ENCODE measurements at places on chromosomes 13 and 19. TPM values are rescaled to one million over a fixed set of nuclear protein-coding genes. Genes with fewer than 3 reads are reported as not detected.

The ZNF350 gene
- polyA plus RNA-seq: 3.7 TPM

DNA sequence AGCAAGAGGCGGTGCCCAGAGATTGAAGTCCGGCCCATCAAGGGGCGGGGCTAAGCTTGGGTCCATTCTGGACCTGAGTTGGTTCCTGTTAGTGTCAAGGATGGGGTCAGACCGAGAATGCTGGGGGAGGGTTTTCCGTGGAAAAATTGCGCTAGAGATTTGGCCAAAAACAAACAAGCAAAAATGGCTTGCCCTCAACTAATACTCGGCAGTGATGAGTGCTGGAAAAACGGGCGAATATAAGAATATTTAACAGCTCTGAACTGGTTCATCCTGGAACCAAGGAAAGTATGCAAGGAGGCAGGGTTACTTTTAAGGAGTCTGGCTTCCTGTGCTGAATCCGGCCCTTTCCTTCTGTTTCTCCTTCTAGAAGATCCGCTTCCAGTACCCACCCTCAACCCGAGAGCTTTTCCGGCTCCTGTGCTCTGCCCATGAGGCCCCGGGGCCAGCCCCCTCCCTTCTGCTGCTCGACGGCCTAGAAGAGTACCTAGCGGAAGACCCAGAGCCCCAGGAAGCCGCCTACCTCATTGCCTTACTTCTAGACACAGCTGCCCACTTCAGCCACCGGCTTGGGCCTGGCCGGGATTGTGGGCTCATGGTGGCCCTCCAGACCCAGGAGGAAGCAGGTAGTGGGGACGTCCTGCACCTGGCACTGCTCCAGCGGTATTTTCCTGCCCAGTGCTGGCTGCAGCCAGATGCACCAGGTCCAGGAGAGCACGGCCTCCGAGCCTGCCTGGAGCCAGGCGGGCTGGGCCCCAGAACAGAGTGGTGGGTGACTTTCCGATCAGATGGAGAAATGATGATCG lies 880 bp downstream of the SWSAP1 start:
- DNase-seq: peak; percentile 75

DNA sequence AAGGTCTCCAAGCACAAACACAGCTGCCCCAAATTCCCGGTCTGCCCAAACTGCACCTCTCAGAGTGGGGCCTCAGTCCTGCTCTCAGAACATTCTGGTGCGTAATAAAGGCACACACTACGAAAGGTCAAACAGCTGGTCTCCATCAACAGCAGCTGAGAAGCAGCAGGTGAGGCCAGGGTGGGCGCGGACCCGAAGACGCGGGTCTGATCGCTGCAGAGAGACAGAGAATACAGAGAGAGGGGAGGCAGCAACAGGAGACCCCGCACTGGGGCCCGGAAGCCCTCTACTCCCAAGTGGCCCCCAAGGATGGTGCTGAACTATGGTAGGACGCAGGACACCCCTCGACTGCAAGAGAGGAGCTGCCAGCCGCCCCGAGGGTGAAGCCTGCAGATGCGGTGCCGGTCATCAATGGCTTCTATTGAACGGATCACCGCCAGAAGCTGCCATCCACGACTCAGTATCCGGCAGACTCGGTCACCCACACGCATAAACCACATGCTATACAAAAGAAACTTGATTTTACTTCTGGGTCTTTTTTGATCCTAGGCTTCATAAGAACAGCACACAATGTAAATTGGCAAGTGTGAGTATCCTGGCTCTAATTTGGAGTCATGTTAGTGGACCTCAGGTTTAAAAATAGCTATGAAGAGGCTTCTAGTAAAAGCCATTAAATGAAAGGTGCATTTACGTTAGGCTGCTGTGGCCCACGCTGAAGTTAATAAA lies 33.4 kb downstream of the STK24 start:
- no peak for DNase-seq

DNA sequence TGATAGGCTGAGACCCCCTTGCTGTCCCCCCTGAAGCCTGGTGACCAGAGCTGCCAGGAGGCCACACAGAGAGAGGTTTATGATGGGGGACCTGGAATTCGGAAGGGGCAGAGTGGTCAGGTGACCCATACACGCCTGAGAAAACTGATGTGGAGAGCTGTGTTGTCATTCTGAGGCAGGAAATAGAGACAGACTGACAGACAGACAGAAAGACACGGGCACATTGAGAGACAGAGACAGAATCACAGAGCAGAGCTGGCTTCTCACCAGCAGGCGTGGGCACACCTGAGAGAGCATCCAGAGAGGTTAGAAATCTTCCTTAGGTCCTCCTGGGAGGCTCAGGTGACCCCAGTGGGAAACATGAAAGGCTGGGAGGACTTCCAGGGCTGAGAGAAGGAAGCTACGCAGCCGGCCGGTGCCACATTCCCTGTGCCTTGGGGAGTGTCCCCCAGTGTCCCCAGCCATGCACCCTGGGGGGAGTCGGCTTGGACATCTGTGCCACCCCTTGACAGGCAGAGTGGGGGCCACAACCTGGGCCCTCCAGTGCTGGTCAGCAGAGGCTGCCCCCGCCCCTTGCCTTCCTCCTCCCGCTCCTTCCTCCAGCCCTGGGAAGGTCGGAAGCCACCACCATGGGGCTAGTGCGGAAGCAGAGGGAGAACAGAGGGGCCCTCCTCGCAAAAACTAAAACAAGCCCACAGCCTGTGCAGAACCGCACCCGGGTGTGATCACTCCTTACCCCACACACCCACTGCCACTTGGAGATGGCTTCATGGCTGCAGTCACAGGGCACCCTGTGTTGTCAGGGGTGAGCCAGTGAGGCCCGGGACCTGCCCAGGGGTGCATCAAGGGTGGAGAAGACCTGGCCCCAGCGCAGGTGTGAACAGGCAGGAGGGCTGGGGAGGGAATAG lies 2.2 kb downstream of the FFAR1 start:
- DNase-seq: no peak

The KANK3 gene
- polyA plus RNA-seq: 7.7 TPM

GRCh38 chr19:15136234-15136954 lies 29.2 kb downstream of the SYDE1 start:
- DNase-seq: no peak

DNA sequence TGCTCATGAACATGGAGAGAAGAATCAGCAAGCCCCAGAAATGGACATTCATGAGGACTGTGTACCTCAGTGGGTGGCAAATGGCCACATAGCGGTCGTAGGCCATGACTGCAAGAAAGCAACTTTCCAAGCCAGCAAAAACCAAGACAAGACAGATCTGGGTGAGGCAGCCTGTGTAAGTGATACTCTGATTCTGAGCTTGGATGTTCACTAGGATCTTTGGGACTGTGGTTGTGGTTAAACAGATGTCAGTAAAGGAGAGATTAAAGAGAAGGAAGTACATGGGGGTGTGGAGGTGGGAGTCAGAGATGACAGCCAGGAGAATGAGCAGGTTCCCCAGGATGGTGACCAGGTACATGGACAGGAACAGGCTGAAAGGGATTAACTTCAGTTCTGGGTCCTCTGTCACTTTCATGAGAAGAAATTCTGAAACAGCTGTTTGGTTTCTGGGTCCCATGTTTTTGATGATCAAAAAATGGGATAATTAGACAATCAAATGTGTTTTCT lies at the start of gene OR7G1:
Gene OR7G1 (minus strand): TSS at position 457 of the 507 bp plus-strand sequence. CDS start 0 bp downstream, at position 457.
- no peak for DNase-seq

The CCL25 gene
- not detected for polyA plus RNA-seq

The ZNF714 gene
- 1.2 TPM for polyA plus RNA-seq

GRCh38 chr13:83722443-83722842 lies 159.8 kb downstream of the SLITRK1 start:
- no peak for DNase-seq

DNA sequence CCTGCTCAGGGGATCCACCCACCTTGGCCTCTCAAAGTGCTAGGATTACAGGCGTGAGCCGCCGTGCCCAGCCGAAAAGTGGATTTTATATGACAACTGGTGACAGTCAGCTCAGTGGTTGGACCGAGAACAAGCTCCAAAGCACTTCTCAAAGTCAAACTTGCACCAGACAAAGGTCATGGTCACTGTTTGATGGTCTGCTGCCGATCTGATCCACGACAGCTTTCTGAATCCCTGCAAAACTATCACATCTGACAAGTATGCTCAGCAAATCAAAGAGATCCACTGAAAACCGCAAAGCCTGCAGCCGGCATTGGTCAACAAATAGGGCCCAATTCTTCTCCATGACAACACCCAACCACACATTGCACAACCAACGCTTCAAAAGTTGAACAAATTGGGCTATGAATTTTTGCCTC lies 21.6 kb upstream of the NAA16 start:
- no peak for DNase-seq

The JSRP1 gene
- 3.2 TPM for polyA plus RNA-seq

The ZNF578 gene
- polyA plus RNA-seq: 0.15 TPM

DNA sequence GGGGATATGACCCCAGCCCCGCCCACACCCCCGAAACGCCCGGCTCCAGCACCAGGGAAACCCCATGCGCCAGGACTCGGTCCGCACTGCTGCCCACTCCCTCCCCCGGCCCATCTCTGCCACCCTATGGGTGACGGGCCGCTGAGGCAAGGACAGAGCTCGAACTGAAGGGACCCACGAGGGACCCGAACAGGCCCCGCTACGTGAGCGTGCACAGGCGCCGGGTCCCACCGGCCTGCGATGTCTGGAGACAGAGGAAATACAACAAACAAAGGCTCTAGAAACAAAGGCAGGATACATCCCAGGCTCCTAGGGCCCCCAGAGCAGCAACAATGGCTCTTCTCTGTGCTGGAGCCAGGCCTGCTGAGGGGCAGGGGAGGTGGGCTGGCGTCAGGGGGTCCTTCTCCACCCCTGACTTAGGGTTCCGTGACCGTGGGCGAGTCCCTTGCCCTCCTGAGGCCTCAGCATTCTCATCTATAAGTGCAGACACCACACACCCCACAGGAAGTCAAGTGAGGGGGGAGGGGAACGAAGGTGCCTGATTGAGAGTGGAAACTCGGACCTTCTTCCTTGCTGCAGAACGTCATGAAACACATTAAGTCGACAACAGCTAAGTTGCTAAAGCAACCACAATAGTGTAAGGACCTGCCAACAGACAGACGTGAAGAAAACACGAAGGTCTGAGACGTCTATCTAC lies 3.1 kb downstream of the ABHD17A start:
- no peak for DNase-seq

The OSCAR gene
- 1.0 TPM for polyA plus RNA-seq

DNA sequence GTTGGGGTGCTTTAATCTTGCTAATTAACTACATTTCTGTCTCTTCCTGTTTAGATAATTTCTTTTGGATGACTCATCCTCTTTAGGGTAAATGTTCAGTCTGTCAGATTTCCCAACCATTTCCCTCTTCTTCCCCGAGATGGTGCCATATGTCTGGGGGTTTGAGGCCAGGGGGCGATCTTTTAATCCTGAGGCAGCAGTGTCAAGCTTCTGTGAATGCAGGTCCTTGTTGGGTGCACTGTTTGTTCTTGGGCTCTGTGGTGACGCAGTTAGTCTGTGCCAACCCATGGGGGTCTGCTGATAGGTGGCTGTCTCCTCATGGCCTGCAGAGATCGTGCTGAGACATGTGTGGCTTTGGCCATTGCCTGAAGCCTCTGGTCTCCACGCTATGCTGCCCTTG lies 420.4 kb downstream of the NDFIP2 start:
- no peak for DNase-seq

The RAB8A gene
- polyA plus RNA-seq: 12.0 TPM

- DNase-seq: no peak
Measured at GRCh38 chr19:40507892-40508291, 41.1 kb downstream of the SPTBN4 start.

DNA sequence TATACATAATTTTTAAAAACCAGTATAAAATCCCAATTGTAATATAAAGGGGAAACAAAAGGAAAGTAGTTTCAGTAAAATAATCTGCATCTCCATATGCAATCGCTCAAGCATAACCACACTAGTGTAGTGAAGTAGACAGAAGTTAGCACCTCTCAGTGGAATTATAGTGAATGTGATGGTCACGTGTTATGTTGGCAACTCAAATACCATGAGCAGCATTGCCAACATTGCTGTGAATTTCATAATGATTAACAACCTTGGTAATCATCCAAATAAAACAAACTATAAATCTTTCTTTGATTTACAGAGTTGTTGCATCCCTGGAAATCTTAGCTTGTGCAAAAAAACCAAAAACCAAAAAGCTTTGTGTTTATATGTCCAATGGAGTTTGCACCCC lies 77.3 kb upstream of the SIAH3 start:
- DNase-seq: no peak

GRCh38 chr13:109160887-109161669 lies 531.7 kb downstream of the MYO16 start:
- no peak for DNase-seq

DNA sequence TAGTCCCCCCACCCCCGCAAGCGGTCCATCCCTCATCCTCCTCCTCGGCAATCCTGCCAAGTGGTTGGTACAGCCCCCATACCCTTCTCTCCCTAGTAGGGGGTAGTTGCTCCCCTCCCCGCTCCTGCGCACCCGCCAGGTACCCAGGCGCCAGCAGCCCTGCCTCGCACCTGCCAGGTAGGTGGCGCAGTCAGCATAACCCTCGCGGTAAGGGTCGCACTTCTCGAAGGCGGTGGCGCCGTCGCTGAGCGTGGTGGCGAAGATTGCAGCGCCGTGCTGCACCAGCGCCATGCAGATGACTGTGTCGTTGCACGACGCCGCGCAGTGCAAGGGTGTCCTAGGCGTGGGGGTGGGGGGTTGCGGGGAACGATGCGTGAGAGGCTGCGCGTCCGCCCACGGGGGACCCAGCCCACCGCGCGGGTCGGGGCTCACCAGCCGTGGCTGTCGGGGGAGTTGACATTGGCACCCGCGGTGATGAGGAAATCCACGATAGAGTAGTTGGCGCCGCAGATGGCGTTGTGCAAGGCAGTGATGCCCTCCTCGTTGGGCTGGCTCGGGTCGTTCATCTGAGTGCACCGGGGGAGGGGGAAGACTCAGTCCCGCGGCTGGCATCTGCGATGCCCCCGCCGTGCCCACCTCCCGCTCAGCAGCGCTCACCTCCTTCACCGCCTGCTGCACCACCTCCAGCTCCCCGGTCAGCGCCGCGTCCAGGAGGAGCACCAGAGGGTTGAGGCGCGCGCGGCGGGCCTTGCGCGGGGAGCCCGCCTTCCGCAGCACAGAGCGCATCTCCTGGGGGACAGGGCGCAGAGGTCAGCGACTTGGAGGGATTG lies 15.2 kb upstream of the ERCC2 start:
- no peak for DNase-seq

GRCh38 chr13:52127378-52127777 lies 1.5 kb downstream of the NEK5 start:
- DNase-seq: no peak

GRCh38 chr13:60328073-60328472 lies 68.9 kb upstream of the TDRD3 start:
- no peak for DNase-seq
